GM04504 (cell line): ENCODE measurements at places on chromosomes 5 and 9.

DNA sequence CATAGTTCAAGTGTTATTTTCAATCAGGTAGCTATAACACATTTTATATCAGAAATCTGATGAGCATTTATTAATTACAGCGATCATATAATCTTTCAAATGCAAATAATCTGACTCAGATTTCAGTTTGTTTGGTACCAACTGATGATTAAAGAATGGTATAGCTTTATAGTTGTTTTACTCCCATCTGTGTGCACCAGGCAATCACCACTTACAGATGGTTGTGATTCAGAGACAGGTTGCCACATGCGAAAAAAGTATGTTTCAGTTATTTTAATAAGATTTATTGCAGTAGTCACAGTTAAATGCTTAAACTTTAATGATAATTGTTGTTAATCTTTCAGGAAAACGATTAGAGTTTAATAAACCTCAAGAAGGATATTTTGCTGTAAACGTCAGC is 155.1 kb upstream of the ARRDC3 start:
- no peak for DNase-seq

GRCh38 chr5:79077680-79078365 is 8.3 kb downstream of the BHMT2 start:
- no peak for DNase-seq

DNA sequence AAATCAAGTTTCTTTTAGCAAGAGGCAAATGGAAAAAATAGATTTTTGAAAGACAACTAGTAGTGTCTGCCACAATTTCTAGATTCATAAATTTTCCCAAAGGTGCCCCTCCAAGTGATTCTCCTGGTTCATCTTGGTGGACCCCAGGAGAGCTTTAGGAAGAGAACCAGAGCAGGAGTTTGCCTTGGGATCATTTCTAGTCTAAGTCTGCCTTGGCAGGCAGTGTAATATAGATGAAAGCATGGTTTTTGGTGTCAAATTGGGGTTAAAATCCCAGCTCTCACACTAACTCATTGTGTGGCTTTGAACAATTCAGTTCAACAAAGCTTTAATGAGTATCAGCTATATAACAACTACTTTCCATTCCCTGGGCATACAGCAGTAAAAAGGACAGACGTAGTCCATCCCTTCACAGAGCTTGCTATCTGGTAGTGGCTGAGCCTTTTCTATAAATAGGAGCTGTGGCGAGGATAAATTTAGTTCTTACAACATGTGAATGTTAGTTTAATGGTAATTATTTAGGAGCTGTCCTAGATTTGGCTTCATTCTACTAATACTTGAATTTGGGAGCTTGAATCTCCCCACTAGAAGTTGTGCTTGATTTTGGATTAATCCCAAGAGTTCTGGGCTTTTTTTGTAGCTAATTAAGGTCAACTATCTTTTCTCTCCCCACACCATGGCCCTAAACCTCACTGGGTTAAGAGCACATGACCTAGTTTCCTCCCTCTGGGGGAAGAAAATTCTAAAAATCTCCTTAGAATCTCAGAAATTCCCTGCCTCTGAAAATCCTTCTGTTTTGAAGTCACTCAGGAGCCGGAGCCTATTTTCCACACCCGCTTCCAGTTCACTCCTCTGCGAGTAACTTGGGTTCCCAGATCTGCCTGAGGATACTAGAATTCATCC is 197.8 kb downstream of the PCSK1 start:
- DNase-seq = no peak

- DNase-seq = peak; percentile 40
Observed at GRCh38 chr9:111036429-111036789, 1.9 kb downstream of the LPAR1 start.
